Hepatocyte (in vitro differentiated cells): ENCODE measurements at places on chromosomes 13 and 19.

DNA sequence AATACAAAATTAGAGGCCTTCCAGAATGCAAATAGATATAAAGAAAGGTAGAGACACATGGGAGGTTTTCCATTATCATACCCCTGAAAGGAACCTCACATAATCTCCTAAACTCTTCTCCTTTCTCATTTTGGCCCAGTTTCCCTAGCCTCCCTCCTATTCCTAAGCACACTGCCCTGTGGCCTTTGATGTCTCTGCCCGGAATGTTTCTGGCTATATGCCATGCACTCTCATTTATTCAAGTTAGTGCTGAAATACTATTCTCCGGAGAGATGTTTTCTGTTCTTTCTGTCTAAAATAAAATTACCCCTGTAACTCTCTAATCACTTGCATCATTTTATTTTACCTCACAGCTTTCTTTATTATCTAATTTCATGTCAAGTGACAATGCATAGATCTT lies 1287.7 kb downstream of the SLITRK5 start:
- no peak for DNase-seq

DNA sequence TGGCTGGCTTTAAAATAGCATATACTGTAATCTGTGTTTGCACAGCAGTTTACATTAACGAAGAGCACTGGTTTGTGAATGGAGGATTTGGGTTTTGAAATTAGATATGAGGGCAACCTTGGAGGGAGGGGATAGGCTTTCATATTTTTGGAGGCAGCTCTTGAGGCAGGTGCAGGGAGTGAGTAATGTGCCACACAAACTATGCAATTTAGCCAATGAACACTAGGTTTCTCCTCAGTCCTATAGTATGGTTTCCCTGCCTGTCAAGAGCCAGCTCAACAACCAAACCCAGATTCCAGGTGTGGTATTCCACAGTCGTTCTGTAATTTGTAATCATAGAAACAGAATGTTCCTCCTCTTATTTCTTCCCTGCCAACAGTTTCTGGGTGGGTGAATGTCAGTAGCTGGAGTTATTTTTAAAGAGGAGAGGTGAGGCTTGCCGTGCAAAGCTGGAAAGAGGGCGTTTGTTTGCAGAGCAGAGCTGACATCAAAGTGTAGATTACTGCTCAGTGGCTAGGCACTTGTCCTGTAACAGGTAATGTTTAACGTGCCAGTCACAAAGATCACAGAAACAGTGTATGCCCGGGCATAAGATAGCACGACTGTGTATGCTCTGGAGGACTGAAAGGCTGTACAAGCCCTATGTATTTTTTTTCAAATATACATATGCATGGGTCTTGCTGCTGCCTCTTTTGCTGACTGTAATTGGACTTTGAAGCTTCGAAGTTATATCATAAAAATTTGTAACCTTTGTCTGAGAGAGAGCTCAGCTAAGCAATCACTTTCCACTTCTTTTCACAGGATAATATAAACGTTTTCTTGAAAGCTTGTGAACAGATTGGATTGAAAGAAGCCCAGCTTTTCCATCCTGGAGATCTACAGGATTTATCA lies 124.2 kb downstream of the LMO7 start:
- peak; percentile 83 for DNase-seq

DNA sequence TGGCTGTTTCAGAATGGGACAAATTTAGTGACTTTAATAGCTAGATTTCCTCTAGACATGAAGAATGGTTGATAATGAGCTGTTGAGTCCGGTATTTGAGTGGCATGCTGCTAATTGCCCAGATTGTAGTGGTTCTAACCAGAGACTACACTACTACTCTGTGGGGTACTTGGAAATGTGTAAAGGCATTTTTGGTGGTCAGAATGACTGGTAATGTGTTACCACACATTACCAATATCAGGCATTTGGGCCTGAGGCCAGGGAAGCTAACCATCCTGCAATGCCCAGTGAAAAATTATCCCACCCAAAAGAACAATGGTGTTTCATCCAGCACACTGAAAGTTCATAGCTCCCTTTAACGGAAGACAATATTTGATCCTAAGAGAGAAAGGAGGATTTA lies 17.5 kb upstream of the N4BP2L1 start:
- no peak for DNase-seq

- DNase-seq: no peak
Observed at GRCh38 chr13:89212186-89212585, 1541.0 kb downstream of the SLITRK5 start.

- no peak for DNase-seq
Observed at GRCh38 chr13:111561091-111561781, 240.8 kb downstream of the TEX29 start.

DNA sequence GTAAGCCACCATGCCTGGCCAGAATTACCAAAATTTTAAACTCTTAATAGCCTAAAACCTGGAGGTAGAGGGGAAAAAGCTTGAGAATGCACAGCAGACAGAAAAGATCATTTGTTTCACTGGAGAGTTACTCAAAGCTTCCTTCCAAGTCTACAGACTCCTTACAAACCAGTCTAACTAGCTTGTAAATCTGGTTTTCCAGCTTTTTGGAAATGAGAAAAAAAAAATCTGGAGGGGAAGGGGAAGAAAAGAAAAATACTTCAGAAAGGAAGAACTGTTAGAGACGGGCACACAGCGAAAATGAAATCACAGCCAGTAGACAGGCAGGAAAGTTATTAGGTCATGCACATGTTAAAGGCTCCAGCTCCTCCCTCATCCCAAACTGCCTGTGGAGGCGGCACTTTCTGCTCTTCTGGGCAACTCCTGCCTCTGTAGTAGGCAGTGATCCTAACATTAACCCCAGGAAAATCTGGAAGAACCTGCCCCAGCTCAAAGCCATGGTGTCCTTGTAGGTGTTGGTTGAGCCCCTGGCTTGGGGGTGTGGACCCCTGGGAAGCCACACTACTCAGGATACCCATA lies 17.3 kb downstream of the PARP4 start:
- DNase-seq: no peak

DNA sequence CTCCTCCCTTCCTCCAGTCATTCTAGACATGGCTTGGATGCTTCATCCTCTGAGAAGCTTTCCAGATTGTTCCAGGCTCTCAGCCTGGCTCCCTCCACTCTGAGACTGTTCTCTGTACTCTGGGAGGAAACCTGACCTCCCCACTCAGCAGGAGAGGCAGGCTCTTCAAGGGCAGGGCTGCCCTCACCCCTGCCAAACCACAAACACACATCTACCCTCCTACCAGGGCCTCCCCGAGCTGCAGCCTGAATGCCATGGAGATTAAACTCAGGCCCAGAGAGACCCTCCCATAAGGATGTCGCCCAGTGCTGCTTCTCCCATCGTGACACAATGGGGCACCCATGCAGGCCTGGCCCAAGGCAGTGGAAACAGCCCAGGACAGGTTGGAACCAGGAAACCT lies 16.2 kb downstream of the NUMBL start:
- no peak for DNase-seq

- peak; percentile 10 for DNase-seq
Observed at GRCh38 chr13:97234236-97234635, 12.1 kb downstream of the MBNL2 start.

- no peak for DNase-seq
Observed at GRCh38 chr13:24500977-24501376, 11.6 kb downstream of the PARP4 start.

GRCh38 chr19:3346677-3347353 lies 19.6 kb upstream of the NFIC start:
- no peak for DNase-seq

DNA sequence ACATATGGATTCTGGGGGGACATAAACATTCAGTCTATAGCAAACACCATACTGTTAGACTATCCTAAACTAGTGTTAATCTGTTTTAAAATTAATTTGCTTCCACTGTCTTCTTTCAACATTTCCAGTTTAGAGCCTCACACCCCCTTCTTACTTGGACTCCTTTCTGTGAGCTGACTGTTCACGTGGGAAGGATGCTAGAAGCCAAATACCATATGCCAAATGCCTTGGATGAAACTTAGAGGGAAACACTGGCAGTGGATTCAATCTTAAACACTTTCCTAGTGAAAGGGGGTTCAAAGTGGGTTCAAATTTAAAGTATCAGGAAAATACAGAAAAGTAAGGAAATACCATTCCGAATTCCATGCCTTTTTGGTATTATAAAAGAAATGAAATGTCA lies 113.6 kb downstream of the HS6ST3 start:
- no peak for DNase-seq

DNA sequence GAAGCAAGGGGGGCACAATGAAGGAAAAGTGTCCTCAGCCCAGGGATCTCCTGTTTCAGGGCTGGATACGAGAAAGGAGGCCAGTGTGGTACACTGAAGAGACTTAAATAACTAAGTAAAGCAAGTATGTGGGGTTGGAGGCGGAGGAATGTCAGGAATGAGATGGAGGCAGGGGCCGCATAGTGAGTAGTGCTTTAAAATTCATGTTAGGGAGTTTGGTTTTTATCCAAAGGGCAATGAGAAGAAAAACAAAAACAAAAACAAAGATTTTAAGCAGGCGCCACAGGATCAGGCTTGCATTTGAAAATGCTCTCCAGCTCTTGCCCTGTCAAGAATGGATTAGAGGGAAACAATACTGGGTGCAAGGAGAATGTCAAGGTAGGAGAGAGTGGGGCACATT lies 273.4 kb downstream of the DCLK1 start:
- DNase-seq: no peak

DNA sequence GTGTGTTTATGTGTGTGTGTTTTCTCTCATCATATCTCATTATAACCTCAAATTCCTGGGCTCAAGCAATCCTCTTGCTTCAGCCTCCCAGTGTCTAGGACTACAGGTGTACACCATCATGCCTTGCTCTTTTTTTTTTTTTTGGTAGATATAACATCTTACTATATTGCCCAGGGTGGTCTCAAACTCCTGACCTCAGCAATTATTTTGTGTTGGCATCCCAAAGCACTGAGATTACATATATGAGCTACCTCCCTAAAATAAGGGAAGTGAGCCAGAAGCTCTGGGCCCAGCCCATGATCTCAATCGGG lies 448 bp upstream of the ZNF543 start:
- no peak for DNase-seq

GRCh38 chr13:77919246-77919920 lies 752 bp upstream of the EDNRB start:
- DNase-seq: peak; percentile 55

DNA sequence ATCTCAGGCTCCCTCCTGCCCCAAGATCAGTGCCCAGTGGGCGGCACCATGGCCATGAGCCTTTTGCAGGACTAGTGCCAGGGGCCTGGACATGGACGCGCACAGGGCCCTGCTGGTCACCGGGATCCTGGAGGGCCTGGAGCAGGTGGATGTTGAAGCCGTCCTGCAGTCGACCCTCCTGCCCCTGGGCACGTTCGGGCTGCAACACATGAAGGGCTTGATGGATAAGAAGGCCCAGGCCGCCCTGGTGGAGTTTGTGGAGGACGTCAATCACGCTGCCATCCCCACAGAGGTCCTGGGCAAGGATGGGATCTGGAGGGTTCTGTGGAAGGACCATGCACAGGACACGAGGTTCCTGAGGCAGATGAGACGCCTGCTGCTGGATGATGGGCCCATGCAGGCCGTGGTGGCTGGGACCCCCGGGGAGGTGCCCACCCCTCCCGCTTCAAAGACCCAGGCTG lies 38.0 kb upstream of the PNMA8B start:
- DNase-seq: no peak
